ENCODE measurements at places on chromosomes 16 and 17. TPM values are rescaled to one million over a fixed set of nuclear protein-coding genes. Genes with fewer than 3 reads are reported as not detected.

GRCh38 chr16:23570992-23571632 is 13.6 kb downstream of the UBFD1 start:
- no peaks in the 10 kb centered on the region for H3K4me1 ChIP-seq
- H3K4me3 ChIP-seq: no peak overlapping the region
- DNase-seq: no peak
- H3K27me3 ChIP-seq: no peaks in the 10 kb centered on the region
- peaks cover 21% of the 10 kb centered on the region for H3K36me3 ChIP-seq
- no peak overlapping the region for H3K27ac ChIP-seq

- no peaks in the 10 kb centered on the region for H3K4me1 ChIP-seq
- peaks cover 3% of the 10 kb centered on the region for H3K36me3 ChIP-seq
- H3K27ac ChIP-seq: no peak overlapping the region
- H3K27me3 ChIP-seq: peaks cover 32% of the 10 kb centered on the region
- no peak overlapping the region for H3K4me3 ChIP-seq
These were observed 3.3 kb upstream of the TMEM235 start for GRCh38 chr17:78228176-78228575.

DNA sequence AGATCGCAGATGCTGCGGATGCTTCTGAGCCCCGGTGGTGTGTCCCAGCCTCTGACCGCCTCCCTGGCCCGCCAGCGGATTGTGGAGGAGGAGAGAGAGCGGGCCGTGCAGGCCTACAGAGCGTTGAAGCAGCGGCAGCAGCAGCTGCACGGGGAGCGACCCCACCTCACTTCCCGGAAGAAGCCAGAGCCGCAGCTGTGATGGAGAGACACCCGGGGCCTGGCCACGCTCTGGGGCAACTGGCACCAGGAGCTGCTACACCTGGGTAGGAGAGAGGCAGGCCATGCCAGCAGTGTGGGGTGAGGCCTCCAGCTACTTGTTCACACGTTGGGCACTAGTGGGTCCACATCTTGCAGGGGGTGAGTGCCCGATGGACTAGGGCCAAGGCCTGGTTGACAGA is 6.0 kb downstream of the CCDC137 start:
- no peaks in the 10 kb centered on the region for H3K27me3 ChIP-seq
- peaks cover 14% of the 10 kb centered on the region for H3K36me3 ChIP-seq
- H3K27ac ChIP-seq: no peak overlapping the region
- no peak overlapping the region for H3K4me3 ChIP-seq
- DNase-seq: no peak
- H3K4me1 ChIP-seq: peaks cover 10% of the 10 kb centered on the region

DNA sequence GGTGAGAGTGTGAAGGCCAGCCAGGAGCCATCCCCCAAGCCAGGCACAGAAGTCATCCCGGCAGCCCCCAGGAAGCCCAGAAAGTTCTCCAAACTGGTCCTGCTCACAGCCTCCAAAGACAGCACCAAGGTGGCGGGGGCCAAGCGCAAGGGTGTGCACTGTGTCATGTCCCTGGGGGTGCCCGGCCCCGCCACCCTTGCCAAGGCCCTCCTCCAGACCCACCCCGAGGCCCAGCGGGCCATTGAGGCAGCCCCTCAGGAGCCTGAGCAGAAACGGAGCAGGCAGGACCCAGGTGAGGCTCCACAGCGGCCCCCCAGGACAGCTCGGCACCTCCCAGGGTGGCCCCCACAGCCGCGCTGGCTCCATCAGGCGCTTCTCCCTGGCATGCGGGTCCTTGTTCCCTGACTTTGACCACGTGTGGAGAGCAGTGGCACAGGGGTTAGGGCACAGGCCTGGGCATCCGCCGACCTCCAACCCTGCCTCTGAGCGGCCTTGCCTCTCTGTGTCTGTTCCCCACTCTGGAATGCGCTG is 13.5 kb downstream of the FLYWCH2 start:
- no peaks in the 10 kb centered on the region for H3K4me1 ChIP-seq
- no peak for DNase-seq
- no peak overlapping the region for H3K27ac ChIP-seq
- H3K36me3 ChIP-seq: no peaks in the 10 kb centered on the region
- no peak overlapping the region for H3K4me3 ChIP-seq
- H3K27me3 ChIP-seq: no peaks in the 10 kb centered on the region

- H3K4me3 ChIP-seq: no peak overlapping the region
- H3K36me3 ChIP-seq: peaks cover 25% of the 10 kb centered on the region
- no peak overlapping the region for H3K27ac ChIP-seq
- no peaks in the 10 kb centered on the region for H3K27me3 ChIP-seq
- peaks cover 20% of the 10 kb centered on the region for H3K4me1 ChIP-seq
- no peak for DNase-seq
These were observed 12.5 kb downstream of the GPRC5C start for GRCh38 chr17:74444406-74444805.

GRCh38 chr17:10025976-10026901 is 121.2 kb upstream of the RCVRN start:
- H3K36me3 ChIP-seq: no peaks in the 10 kb centered on the region
- DNase-seq: no peak
- H3K4me3 ChIP-seq: peak overlapping the region; percentile 29
- peaks cover 19% of the 10 kb centered on the region for H3K27me3 ChIP-seq

DNA sequence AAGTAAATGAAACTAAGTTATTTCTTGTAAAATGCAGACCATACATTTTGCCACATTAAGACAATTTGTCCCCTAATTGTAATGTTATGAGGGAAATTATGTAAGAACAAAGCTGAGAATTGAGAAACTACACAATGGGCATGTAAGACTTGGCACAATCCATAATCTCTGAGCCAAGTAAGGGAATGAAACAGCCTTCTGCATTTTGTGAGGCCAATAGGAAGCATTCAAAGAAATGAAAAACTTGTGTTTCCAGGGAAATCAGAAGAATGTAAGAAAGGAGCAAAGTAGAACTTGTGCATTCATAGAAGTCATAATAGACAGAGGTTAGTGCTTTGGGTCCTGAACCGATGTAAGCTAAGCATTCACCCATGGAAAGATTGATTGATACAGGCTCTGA is 1.8 kb downstream of the KRTAP9-4 start:
- no peak for DNase-seq
- no peaks in the 10 kb centered on the region for H3K36me3 ChIP-seq
- H3K4me1 ChIP-seq: no peaks in the 10 kb centered on the region

GRCh38 chr16:88498576-88499208 is 45.6 kb downstream of the ZFPM1 start:
- H3K36me3 ChIP-seq: peaks cover 4% of the 10 kb centered on the region
- peak overlapping the region; percentile 83 for H3K27ac ChIP-seq
- H3K27me3 ChIP-seq: no peaks in the 10 kb centered on the region
- no peak for DNase-seq
- H3K4me3 ChIP-seq: no peak overlapping the region

GRCh38 chr17:82269882-82270500 is 3.5 kb downstream of the CSNK1D start:
- H3K4me1 ChIP-seq: peaks cover 55% of the 10 kb centered on the region
- peaks cover 33% of the 10 kb centered on the region for H3K36me3 ChIP-seq
- peak overlapping the region; percentile 96 for H3K4me3 ChIP-seq

DNA sequence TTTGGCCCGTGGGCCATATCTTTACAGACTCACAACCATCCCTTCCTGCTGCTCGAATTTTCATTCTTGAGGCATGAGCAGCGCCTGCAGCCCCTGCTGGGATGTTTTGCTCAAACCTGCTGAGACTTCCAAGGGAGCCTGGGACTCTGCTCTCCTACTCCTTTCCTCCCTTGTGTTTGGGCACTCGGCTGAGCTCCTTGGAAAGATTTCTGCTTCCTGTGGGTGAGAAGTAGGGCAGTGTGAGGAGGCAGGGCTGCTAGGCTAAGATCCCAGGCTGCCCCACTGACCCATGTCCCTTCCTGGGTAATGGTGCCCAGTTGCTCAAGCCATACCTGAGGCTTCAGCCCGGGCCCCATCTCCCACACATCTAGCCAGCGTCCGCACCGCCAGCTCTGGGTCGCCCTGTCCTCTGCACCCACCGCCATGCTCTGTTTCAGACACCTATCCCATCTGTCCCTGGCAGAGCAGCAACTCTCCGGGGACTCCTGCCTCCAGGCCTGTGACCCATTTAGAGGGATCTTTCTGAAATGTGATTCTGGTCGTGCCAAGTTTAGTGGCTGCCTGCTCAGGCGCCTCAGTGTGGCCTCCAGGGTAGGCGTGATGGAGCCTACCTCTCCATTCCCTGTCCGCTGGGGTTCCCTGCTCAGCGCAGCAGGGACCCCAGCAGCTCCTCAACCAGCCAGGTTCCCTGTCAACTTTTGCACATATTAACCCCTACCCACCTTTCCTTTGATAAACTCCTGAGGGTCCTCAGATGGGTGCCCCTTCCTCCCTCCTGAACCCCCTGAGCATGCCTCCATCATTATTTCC is 190.1 kb downstream of the CCDC182 start:
- H3K4me3 ChIP-seq: no peak overlapping the region
- no peak for DNase-seq
- H3K27me3 ChIP-seq: no peaks in the 10 kb centered on the region
- peaks cover 27% of the 10 kb centered on the region for H3K4me1 ChIP-seq

Gene ZNF750
- 0.11 TPM for total RNA-seq

DNA sequence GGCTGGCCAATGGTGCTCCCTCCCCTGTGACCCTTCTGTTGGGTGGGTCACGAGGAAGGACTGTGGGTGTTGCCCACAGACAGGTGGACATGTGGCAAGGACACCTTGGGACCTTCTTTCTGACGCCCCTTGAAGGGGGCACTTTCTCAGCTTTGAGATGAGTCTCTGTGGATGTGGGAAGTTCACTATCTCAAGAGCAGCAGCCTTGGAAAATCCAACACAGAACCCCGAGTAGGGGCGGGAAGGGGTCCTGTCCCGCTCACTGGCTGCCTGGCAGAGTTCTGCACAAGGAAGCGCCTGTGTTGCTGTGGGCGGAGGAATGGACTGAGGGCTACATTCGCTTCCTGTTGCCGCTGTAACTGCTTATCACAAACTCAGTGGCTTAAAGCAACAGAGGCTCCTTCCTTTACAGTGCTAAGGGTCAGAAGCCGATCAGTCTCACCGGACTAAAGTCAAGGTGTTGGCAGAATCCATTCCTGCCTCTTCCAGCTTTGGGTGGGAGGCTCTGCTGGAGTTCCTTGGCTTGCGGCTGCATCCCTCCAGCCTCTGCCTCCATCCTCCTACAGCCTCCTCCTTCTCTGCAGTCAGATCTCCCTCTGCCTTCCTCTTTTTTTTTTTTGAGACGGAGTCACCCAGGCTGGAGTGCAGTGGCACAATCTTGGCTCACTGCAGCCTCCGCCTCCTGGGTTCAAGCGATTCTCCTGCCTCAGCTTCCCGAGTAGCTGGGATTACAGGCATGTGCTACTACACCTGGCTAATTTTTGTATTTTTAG is 305.2 kb downstream of the SEC14L1 start:
- peaks cover 2% of the 10 kb centered on the region for H3K36me3 ChIP-seq
- H3K4me1 ChIP-seq: peaks cover 40% of the 10 kb centered on the region
- H3K27me3 ChIP-seq: no peaks in the 10 kb centered on the region
- no peak for DNase-seq
- H3K4me3 ChIP-seq: no peak overlapping the region
- H3K27ac ChIP-seq: peak overlapping the region; percentile 80

Gene NOTUM
- total RNA-seq: 0.60 TPM

GRCh38 chr16:64172226-64172625 is 949.6 kb downstream of the CDH11 start:
- peaks cover 2% of the 10 kb centered on the region for H3K27me3 ChIP-seq
- H3K4me1 ChIP-seq: peaks cover 6% of the 10 kb centered on the region
- H3K4me3 ChIP-seq: no peak overlapping the region
- H3K36me3 ChIP-seq: peaks cover under 1% of the 10 kb centered on the region
- no peak overlapping the region for H3K27ac ChIP-seq
- DNase-seq: no peak

DNA sequence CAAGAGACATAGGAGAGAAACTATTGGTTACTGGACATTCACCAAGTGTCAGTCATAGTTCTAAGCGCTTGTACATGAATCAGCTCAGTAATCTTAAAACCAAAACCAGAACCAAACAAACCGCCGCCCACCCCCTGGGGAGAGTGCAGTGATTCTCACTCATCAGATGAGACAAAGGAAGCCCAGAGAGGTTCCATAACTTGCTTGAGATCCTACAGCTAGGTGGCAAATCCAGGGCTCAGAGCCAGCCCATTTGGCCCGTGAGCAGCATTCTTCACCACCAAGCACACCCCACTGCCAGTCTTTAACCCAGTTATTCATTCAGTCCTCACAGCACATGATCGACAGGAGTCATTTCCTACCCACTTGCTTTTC is 37.2 kb upstream of the RGS9 start:
- no peak overlapping the region for H3K27ac ChIP-seq
- H3K4me3 ChIP-seq: peak overlapping the region; percentile 55
- DNase-seq: no peak
- H3K4me1 ChIP-seq: peaks cover under 1% of the 10 kb centered on the region
- H3K27me3 ChIP-seq: peaks cover 7% of the 10 kb centered on the region

DNA sequence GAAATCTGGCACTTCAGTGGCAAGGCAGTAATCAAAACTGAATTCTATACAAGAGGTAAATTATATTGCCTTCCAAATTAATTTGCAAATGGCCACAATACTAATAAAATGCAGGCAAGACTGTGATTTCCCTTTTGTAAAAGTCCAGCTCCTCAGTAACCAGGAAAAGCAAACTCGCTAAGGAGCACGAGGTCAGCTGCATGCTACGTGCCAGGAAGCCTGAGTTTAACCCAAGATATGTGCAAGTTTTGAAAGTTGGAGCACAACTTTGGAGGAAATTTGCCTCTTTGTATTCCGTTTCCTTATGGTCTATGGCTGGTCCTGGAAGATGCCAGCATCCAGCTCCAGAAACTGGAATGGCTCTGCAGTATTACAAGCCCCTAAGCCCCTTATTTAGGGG is 226.8 kb upstream of the DYNLRB2 start:
- H3K4me1 ChIP-seq: no peaks in the 10 kb centered on the region
- no peak overlapping the region for H3K27ac ChIP-seq
- no peak overlapping the region for H3K4me3 ChIP-seq
- H3K36me3 ChIP-seq: peaks cover 1% of the 10 kb centered on the region
- no peaks in the 10 kb centered on the region for H3K27me3 ChIP-seq
- DNase-seq: no peak

Gene GH2
- total RNA-seq: not detected
